Eye (tissue), 1 donor: ENCODE measurements at places on chromosomes 3 and 15.

- no peak for DNase-seq
Observed at GRCh38 chr15:51497806-51498205, 124.8 kb downstream of the DMXL2 start.

GRCh38 chr15:68829068-68829467 is 8.4 kb upstream of the ANP32A start:
- no peak for DNase-seq

DNA sequence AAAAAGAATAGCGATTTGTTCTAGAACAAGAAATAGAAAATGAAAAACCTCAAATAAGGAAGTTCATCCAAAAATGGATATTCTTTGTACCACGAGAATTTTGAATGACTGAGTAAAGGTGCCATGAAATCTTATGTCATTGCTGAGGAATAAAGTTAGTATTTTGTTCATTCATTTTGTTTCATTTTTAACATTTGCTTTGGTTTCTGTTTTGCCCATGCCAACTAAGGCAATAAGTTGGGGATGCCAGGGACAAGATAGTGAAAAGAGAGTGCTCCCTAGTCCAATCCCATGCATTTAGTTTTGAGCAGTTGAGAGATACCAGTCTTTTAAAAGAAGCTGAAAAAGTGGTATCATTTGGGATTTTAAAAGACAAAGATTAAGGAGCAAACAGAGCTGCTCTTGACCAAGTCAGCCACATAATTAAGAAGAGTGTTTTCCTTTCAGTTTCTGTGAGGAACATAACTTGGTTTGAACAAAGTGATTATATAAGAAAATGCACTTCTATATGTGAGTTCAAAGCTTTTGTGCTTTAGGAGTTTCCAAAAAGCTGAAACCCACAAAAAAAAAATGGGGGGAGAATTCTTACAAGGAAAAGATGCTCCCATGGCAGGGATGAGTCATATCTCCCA is 201.4 kb downstream of the PLOD2 start:
- no peak for DNase-seq

DNA sequence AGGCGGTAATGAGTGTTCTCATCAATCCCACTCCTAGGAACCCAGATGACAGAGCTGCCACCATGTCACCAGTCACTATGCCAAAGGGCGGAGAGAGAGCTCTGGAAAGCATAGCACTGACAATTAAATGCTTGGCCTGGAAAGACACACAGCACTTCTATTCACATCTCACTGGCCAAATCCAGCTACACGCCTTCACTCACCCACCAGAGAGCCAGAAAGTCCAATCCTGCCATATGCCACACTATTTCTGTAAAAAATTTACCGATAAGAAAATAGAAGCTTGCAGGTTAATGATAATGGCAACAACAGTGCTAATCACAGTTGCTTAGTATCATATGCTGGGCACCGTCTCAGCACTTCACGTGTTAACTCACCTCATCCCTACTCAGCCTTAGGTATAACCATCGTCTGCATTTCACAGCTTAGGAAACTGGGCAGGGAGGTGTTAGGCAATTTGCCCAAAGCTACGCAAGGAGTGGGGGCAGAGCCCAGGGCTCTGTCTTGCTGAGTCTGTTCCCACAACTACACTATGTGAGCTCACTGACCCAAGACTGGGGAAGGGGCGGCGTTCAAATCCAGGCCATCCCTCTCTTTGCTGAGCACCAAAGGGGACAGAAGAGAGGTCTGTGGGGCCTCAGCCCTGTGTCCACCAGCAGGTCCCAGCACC is 16.5 kb downstream of the KLHL25 start:
- DNase-seq = peak; percentile 22

GRCh38 chr3:56467801-56468183 is 475 bp downstream of the ERC2 start:
- DNase-seq = no peak

DNA sequence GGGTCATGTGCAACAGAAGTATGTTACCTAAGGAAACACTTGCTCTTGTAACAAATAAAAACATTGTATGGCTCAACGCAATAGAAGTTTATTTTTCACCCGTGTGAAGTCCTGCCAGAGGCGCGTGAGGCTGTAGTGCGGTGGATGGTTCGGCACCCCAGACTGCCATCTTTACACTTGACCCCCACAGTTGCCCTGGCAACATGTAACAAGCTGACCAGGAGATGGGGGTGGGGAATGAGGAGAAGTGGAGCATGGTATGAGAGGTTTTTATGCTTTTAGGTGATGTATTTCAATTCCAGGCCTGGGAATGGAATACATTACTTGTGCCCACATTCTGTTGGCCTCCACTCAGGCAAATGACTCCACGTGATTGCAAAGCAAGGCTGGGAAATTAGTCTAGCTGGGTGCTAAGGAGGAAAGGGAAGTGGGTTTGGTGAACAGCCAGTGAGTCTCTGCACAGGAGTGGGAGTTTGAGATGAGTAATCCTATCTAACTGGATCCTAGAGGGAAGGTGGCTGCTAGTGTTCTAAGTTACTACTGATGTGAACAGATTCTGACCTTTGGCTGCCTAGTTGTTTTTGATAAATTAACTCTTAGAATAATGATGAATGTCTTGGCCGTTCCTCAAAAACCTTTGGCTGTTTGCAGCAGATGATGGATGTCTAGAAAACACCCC is 33.8 kb upstream of the GREM1 start:
- no peak for DNase-seq

- no peak for DNase-seq
Observed at GRCh38 chr3:31230425-31231223, 302.1 kb upstream of the STT3B start.

DNA sequence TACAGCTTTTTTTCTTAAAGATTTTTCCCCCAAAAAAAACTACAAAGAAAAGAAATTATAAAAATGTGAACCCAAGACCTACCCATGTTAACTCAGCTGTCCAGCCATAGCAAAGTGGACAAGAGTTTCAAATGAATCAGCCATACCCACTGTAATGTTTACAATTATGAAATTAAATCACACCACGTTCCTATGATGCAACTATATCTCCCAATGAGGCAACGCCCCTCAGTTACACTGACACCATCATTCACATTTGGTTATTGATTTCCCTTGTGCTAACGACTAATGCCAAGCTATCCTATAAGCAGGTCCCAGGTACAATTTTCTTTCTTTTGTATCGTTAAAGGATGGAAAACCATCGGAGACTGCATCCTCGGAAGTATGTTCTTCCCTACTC is 115.1 kb upstream of the ICE2 start:
- no peak for DNase-seq

DNA sequence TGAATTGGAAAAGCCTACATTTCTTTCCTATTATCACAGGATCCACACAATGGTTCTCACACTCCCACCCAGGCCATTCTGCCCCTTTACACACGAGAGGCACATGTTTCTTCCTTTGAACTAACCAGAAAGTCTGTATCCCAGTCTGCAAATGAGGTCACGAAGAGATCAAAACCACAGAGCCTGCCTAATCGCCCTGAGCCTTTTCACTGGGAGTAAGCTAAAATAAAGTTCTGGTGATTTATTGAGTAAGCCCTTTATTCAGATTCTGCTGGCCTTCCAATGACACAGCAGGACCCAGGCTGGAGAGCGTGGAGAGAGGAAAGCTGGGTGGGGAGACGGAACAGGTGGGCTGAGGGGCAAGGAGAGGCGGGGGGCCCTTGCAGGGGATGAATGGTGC is 78.7 kb downstream of the ATP1B3 start:
- peak; percentile 61 for DNase-seq

DNA sequence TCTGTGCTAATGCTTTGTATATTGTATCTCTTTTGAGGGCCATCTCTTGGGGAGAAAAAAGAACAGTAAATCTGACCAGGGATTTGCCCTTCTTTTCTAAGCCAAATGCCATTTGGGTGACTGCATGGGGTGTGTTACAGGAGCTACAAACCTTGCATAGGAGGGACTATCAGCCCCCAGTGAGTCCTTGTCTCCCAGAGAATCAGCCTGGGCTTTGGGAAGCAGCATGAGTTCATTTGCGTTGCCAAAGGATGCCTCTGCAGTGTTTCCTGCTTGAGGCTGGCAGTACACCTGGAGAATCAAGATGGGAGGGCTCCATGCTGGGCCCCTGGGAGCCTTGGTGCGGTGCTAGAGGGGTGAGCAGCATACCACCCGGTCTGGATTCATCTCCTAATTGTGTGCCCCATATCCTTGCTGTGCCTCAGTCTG is 49.6 kb upstream of the POLG start:
- DNase-seq = no peak

GRCh38 chr3:70742081-70742480 is 429.6 kb upstream of the MDFIC2 start:
- no peak for DNase-seq

GRCh38 chr3:10238345-10239183 is 9.7 kb upstream of the TATDN2 start:
- no peak for DNase-seq

DNA sequence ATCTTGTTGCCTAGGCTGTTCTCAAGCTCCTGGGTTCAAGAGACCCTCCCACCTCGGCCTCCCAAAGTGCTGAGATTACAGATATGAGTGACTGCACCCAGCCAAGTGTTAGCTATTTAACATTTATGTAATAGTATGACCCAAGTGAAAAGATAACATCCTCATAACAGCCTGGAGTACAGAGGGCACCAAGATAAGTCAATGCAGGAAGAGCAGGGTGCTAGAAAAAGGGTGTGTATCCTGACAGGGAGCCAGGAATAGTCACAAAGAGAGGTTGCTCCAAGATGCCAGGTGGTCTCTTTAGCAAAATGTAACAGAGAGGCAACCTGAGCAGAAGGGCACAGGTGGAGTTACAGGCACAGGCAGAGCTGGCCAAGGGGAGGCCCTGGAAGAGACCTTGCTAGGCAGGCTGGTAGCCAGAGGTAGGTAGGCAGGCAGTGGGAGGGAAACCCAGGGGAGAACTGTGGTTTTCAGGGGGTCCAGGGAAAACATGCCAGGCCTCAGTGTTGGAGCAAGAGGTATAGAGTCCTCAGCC is 277.4 kb downstream of the ERC2 start:
- no peak for DNase-seq

- DNase-seq = no peak
Observed at GRCh38 chr3:77096966-77097890, 57.3 kb downstream of the ROBO2 start.

DNA sequence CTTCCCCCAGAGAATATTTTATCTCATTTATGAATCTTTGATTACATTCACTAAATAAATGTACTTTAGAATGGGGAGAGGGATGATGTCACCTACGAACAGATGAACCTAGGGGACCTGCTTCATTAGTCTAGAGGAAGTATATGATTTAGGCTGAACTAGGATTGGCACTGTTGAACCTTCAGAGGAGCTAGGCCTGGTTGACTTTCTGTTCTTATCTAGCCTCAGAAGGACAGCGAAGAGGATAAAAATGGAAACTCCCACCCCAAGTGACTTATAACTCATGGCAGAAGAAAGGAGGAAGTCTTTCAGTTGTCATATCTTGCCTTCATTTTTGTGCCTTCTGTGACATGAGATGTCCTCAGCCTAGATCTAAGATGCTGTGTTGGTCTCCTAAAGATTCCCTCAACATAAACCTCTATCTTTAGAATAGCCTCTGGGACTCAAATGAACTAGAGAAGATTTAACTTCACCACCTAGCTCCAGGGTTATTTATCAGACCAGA is 42.6 kb downstream of the POLG start:
- no peak for DNase-seq

DNA sequence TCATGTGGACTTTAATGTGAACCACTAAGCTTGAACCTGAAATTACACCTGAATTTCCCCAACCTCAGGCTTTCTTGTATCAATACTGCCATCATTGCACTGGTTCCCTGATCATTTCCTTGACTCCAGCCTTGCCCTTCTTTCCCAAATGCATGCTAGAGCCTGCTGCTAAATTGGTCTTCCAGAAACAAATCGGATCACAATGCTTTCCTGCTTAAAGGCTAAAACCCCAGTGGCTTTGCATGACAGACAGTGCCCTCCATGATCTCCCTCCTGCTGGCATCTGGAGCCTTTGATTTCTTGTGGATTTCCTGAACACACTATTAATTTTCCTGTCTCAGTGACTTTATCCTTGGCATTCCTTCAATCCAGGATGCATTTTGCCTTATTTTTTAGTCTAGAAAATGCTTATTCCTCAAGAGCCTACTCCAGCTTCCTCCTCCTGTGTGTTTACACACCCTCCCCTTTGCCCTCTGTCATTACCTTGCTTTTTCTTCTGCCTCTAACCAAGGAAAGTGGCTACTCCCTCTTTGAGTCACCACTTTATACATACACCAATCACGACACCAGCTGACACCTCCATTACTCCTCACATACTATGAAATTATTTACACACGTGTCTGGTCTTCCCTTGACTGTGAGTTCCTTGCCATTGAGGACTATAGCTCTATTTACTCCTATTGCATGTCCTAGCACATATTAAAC is 214.6 kb downstream of the KCNAB1 start:
- DNase-seq = no peak

GRCh38 chr3:49616061-49616460 is 58.1 kb upstream of the APEH start:
- DNase-seq = no peak

GRCh38 chr3:155854141-155854940 is at the start of gene SLC33A1:
Gene SLC33A1, minus strand, starts transcription at chr3:155854427. Its CDS starts 430 bp downstream, at chr3:155853997.
- DNase-seq = peak; percentile 100

- DNase-seq = no peak
Observed at GRCh38 chr3:65955792-65956477, 82.8 kb downstream of the MAGI1 start.

- DNase-seq = peak; percentile 8
Observed at GRCh38 chr3:67947808-67948508, 293.5 kb upstream of the SUCLG2 start.

DNA sequence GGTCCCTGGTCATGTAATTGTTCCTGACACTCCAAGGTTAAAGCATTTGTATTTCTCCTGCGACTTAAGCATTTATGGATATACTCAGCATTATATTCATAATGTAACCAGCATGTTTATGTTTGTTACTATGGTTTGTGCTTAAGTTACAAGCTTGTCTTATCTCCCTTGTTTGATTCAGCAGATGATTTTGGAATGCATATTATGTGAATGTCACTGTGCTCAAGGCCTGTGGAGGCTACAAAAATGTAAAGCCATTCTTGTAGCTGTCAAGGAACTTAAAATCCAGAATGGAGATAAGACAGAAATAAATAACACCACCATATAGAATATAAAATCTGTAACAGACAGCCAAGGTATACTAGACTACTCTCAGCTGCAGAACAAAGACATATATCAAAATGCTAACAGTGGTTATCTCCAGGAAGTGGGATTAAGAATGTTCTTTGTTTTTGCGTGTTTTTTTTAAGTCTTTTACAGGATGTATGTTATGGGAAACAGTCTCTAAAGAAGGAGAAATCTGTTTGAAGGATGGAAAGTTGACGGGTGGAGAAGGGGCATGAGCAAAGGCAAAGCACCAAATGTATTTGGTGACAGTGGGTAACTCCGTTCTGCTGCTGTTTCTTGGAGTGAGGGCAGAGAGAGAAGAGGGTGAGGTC is 61.4 kb downstream of the IGF2BP2 start:
- no peak for DNase-seq

GRCh38 chr3:100113723-100114412 is 433 bp downstream of the FILIP1L start:
- no peak for DNase-seq

- DNase-seq = no peak
Observed at GRCh38 chr15:56286213-56286612, 42.5 kb upstream of the RFX7 start.

GRCh38 chr15:82124331-82125263 is 78.8 kb upstream of the MEX3B start:
- no peak for DNase-seq

- peak; percentile 67 for DNase-seq
Observed at GRCh38 chr15:96020133-96020532, 310.4 kb upstream of the NR2F2 start.

GRCh38 chr3:17802950-17803349 is 60.5 kb upstream of the TBC1D5 start:
- no peak for DNase-seq
